ENCODE measurements at places on chromosomes 5 and 9. TPM values are rescaled to one million over a fixed set of nuclear protein-coding genes. Genes with fewer than 3 reads are reported as not detected.
A peak's percentile ranks its signal among the peaks of the same experiment; 100 is the strongest.

DNA sequence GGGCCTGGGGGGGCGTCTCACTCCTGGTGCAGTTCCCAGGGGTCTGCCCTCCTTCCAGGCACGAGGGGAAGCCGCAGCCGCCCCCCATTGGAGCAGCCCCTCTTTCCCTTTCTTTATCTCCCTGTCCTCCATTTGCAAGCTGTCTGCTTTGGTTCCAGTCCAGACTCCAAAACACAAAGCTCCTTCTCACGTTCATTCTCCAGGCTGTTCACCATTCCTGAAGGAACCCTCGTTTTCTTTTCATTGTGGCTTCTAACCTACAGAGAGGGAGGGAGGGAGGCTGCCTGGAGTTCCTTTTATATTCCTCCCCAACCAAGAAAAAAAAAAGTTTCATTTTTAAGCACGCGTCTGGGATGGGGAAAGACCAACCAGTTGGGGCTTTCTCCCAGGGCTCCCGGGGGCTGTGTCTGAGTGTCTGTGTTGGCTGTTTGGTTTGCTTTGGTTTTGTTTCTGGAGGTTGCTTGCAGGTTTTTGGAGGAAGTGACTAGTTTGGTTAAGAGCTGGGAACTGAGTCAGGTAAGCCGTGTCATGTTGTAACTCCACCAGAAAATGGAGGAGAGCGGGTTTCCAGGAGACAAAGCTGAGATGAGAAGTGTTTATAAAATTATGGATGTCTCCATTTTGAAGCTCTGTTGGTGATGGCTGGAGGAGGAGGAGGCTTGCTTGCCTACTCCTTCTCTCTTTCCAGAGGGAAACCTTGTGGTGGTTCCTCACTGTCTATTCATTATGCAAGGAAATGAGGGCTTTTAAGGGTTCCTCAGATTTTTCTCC, 1.6 kb downstream of the ZNF462 start:
- H3K4me1 ChIP-seq = peaks cover 37% of the 10 kb centered on the region
- H3K27me3 ChIP-seq = peaks cover 42% of the 10 kb centered on the region
- peak overlapping the region; percentile 100 for H3K27ac ChIP-seq

- H3K27me3 ChIP-seq = peaks cover 8% of the 10 kb centered on the region
- no peak overlapping the region for H3K4me3 ChIP-seq
- no peak overlapping the region for H3K27ac ChIP-seq
- peaks cover 2% of the 10 kb centered on the region for H3K4me1 ChIP-seq
These were observed 29.5 kb upstream of the LRRC14B start for GRCh38 chr5:161803-162110.

- H3K4me3 ChIP-seq = no peak overlapping the region
- peaks cover 4% of the 10 kb centered on the region for H3K27me3 ChIP-seq
- no peaks in the 10 kb centered on the region for H3K4me1 ChIP-seq
These were observed 48.8 kb upstream of the GALNT10 start for GRCh38 chr5:154141745-154142221.

DNA sequence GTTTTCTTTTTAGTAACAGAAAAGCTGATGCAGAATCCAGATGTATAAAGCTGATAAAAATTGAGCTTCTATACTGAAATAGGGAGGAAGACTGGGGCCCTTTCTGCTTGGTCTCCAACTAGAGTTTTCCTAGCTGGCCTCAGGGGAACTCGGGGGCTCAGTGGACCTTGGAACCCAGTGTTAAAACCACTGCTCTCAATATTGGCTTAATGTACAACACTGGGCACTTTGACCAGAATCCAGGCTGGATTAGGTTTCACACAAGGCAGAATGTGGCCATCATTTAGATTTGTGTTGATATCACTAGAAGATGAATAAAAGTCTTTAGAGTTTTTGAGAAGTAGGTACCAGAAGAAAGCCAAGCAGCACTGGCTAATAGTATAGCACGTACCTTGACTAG, 114.7 kb downstream of the GDNF start:
- no peak overlapping the region for H3K27ac ChIP-seq
- H3K36me3 ChIP-seq = no peaks in the 10 kb centered on the region
- no peak overlapping the region for H3K4me3 ChIP-seq
- peaks cover 7% of the 10 kb centered on the region for H3K4me1 ChIP-seq

Gene PCDHGA5
- 4.6 TPM for total RNA-seq

Gene ORM2
- not detected for total RNA-seq
